Ovary (tissue), 10 donors: ENCODE measurements at places on chromosomes 11 and 22.

GRCh38 chr11:134640971-134641968 is 229.2 kb upstream of the B3GAT1 start:
- DNase-seq, result no peak

- DNase-seq, result no peak
These were observed 58.2 kb downstream of the ZNF280B start for GRCh38 chr22:22450343-22450839.

GRCh38 chr11:3796346-3796745 is 1.0 kb downstream of the NUP98 start:
- DNase-seq, result no peak

DNA sequence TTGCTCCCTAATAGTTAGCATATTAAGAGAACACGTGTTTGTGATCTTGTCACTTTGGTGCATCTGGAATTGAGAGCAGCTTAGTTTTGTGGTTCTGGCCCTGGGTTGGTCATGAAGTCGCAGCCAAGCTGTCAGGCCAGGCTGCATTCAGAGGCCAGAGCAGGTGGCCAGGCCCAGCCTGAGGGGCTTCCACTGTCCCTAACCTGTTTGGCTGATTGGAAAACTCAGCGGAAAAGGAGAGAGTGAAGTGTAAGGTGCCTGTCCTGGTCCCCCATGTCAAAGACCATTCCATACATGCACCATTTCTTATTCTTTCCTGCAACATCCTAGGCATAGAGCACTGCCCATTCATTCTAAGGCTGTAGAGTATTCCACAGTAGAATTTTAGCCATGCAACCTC is 111.5 kb upstream of the IGLL5 start:
- no peak for DNase-seq

DNA sequence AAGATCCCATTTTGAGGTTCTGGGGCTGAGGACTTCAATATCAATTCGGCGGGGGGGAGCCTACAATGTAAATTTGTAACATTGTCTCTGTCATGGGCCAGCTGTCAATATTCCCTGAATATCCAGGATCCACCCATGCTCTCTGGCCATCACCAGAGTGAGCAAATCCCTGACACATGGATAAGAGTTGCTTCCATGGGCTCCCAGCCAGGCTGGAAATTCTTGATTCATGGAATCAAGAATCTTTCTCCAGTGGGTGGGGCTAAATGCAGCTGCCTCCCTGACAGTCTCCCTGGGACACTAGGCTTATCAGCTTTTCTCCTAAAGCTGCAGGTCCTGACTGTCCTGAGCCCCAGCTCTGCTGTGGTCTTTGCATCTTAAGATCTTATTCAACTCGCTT is 86.9 kb upstream of the IGLL5 start:
- DNase-seq, result no peak

DNA sequence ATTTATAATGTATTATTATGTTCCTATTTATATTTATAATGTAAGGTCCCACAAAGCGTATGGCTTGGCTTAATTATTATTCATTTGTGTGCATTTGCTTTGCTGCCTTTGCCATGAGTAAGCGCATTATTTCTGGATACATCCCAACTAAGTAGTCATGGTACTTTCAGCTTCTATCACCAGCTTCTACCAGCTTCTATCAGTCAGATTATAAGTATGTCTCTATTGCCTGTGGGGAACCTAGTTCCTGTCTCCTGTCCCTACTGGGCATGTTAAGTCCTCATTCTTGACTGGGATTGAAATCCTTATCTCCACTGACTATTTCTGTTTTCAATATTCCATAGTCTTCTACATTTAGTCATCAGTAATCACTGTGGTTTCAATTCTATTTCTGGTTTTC is 33.5 kb upstream of the OR10W1 start:
- DNase-seq, result no peak

DNA sequence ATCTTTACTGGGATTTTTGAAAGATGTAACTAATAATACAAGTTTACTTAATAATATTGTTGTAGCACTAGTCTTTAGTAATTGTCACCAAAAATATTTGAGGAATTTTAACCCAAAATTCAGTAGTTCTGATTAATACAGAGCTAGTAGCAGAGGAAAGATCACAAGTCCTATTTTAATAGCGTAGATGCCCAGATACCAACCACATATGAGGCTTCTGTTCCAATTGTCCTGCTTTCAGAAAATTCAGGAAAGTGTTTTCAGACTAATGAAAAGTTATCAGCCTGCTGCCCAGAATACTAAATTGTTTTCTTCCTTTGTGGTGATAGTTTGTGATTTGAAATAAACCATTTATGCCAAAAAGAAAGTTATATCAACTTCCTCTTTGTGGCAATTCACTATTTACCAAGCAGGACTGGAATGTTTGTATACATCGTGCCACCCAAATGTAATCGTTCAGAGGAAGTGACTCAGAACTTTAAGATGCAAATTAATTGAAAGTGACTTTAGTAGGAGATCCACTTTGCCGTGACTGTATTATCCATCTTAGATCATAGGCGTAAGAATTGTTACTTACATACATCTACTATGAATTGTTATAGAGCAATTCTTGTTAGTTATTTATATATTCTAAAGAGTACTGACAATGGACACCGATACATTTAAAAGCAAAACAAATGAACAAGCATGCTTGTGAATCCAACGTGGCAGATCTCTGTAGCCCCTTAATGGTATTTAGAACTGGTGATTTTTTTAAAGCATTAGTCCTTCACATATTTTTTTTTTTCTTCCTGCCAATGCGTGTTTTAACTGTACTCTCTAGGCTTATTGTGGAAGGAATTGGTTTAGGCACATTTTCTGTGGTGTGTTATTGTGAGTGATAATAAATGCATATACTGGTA is 231.0 kb downstream of the DDX10 start:
- no peak for DNase-seq

DNA sequence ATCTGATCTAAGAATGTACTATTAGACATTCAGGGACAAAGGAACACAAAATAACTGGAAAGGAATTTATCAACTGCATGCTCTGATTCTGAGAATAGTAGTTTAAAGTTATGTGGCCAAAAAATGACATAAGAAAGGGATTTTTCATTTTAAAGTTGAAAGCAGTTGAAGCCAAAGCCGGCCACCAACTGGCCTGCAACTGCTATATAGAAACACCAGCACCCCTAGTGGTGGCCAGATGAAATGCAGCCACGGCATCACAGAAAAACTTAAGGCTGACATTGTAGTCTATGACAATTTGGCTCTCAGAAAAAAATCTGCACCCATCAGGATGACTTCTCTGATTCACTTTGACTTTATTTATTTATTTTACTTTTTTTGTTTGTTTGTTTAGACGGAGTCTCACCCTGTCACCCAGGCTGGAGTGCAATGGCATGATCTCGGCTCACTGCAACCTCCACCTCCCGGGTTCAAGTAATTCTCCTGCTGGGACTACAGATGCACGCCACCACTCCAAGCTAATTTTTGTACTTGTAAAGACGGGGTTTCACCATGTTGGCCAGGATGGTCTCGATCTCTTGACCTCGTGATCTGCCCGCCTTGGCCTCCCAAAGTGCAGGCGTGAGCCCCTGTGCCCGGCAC is 59.2 kb downstream of the SLC35F2 start:
- peak; percentile 54 for DNase-seq

GRCh38 chr11:119342362-119343130 is 1.9 kb upstream of the C1QTNF5 start:
- no peak for DNase-seq

DNA sequence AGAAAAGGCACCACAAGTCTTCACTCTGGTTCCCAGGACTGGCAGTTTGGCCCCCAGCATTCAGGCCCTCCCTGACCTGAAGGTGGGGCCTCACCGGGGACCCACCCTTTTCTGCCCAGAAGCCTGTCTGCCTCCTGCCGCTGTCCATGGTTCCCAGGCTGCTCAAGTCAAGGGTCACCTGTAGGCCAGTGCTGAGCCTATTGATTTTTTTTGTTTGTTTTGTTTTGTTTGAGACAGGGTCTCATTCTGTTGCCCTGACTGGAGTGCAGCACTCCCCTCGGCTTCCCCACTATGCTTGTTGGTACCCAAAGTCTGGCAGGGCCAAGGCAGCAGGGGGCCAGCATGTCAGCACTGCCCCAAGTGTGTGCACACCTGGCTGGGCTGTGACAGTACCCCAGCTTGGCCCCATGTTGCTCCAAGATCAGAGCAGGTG is 11.0 kb upstream of the MED17 start:
- DNase-seq, result no peak

DNA sequence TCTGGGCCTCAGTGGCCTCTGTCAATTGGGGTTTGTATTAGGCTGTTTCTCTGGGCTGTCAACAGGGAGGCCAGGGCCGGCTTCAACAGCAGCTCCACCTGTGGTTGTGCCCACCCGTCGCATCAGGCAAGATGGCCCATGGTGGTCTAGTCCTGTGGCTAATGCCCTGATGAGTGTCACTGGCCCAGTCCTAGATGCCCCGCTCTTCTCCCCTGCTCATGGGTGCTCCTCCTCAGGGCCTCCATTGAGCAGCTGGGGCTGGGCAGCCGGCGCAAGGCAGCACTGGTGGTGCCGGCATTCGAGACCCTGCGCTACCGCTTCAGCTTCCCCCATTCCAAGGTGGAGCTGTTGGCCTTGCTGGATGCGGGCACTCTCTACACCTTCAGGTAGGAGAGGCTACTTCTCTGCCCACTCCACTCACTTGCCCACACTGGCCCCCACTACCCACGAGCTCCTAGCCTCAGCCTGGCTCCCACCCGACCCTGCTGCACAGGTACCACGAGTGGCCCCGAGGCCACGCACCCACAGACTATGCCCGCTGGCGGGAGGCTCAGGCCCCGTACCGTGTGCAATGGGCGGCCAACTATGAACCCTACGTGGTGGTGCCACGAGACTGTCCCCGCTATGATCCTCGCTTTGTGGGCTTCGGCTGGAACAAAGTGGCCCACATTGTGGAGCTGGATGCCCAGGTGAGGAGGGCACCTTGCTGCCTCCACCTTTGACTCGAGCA is 5.4 kb downstream of the LARGE2 start:
- no peak for DNase-seq

DNA sequence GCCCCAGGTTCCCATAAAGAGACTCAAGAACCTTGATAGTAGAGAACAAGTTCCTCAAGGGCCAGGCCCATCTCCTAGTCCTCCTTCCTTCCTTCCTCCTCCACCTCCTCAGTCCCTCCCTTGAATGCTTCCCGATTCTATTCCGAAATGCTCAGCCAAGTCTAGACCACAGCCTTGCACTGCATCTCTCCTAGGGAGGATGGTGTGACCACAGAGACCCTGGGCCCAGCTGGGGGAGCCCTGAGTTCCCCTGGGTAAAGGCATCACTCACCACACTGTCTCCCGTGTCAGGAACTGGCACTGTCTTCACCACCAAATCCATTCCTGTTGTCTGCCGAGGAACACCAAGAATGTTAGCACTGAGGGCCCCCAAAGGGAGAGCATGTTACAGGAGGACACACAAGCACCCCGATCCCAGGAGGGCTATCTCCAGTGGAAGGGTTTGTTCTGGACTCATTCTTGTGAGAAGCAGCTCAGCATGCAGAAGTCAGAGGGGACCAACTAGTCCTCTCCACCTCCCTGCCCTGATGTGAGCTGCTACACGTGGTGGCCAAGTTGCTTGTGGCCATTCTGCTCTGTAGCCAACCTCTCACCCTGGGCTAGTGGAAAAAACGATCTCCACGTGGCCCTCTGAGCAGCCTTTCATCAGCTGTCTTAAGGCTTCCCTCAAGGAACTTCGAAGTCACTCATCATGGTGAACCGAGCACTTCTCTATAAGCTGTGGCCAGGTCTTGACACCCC is 8.7 kb downstream of the IFT27 start:
- no peak for DNase-seq
